ENCODE measurements at places on chromosomes 12 and 14.

GRCh38 chr12:64825143-64826021, 935 bp downstream of the TBC1D30 start:
- no peak for DNase-seq

- no peak for DNase-seq
Observed at GRCh38 chr14:105058521-105059034, 6.7 kb downstream of the GPR132 start.

DNA sequence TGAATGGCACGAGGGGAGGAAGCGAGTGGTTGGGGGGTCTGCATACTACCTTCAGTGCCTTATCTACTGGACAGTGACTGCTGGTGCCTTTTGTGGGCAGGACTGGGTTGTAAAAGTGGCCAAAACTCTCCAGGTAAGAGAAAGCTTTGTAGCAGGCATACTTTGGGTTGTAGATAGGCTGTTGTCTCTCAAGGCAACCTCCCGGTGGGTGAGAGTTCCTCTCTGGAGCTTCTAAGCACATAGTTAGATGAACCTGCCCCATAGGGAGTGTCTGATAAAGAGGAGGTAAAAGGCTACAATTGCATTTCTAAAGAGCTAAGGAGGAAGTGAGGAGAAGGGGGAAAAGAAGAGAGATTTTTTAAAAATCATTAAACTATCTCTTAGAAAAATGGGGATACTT, 4.2 kb upstream of the DAD1 start:
- DNase-seq = no peak

DNA sequence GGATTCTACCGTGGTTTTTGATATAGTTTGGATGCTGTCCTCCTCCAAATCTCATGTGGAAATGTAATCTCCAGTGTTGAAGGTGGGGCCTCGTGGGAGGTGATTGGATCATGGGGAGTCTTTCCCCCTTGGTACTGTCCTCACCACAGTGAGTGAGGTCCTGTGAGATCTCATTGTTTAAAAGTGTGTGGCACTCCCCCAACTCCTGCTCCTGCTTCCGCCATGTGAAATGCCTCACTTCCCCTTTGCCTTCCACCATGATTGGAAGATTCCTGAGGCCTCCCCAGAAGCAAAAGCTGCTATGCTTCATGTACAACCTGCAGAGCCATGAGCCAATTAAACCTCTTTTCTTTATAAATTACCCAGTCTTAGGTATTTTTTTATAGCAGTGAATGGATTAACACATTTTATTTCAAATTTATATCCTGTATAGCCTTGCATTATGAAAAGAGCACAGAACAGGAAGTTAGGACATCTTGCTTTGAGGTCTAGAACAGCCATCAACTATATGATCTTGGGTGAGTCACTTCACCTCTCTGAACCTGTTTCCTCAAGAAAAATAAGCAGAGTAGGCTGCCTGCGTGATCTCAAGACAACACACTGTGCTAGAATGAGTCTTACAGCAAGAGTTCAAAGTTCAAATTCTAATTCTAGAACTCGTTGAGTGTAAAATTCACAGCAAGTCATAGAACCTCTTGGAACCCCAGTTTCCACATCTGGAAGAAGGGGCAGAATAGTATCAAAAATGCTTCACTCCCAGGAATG, 160.9 kb upstream of the EEA1 start:
- DNase-seq = no peak

GRCh38 chr12:108170164-108170563, 41.1 kb downstream of the WSCD2 start:
- DNase-seq = no peak

- DNase-seq = no peak
Observed at GRCh38 chr12:54865683-54866324, 11.5 kb downstream of the MUCL1 start.

GRCh38 chr14:83473416-83474235, 1940.0 kb upstream of the SEL1L start:
- no peak for DNase-seq

GRCh38 chr12:19093218-19093617, 36.3 kb upstream of the PLEKHA5 start:
- DNase-seq = no peak

DNA sequence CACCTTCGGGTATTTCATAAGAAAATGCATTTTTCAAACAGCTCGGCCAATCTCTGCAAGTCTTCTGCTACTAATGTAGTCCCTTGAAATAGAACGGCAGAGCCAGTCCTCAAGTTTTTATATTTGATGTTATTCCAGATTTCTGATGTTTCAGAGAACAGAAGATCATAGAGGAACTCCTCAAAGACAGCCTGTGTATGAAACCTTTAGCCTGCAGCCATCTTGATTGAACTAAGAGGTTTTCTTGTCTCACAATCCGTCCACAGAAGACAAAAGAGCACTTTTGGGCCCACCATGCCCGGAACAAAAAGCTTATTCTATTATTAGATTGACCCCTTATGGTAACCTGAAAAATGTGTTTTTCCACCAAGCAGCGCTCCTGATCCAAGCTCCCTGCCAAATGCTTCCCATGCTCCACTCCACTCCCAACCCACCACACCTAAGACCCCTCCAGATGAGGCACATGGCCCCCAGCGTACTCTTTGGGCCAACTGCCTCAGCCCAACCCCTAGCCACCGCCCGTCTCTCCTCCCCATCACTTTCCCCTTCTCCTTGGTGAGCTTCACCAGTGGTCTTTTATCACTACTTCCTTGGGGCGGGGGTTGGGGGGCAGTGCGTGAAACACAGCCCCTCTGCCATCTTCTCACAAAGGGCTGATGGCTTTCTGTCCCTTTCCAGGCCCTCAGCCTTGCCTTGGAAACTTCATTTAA, 175.8 kb downstream of the CALM1 start:
- no peak for DNase-seq

GRCh38 chr12:123050331-123050831, 69.9 kb downstream of the ARL6IP4 start:
- no peak for DNase-seq

DNA sequence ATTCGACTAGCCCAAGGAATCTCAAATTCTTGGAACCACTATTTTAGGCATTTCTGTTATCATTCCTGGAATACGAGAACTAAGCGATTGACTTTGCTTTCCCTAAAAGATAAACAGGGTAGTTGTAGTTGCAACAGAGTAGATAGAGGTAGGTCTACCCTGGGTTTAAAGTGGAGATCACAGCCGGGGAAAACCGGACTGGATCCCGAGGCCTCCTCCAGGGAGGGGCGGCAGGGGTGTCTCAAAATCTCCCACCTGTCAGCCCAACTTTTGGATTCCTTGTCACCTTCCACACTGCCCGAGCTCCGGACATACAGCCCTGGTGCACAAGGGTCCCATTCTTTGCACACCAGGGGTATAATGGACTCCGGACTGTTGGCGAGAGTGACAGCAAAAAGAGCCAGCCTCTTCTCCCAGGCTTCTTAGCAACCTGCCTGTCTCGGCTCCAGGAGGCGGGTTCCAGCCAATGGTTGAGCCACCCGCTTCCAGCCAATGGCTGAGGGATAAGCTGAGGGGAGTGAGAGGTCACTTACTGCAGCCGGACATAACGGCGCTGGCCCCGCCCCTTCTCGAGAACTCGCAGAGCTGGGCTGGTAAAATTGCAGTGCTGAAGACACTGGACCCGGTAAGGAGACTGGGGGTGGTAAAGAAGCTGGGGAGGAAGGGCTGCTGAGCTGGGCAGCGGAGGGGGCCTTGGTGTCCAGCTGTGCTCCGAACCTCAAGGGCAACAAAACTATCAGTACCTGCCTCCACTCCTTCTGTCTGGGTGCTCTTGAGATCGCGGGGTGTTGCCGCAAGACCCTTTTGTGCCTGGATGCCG, at the start of gene SUOX:
SUOX (plus strand) TSS at position 562 of the 820 bp plus-strand sequence. CDS start 4,946 bp downstream, outside the sequence.
- DNase-seq = no peak

DNA sequence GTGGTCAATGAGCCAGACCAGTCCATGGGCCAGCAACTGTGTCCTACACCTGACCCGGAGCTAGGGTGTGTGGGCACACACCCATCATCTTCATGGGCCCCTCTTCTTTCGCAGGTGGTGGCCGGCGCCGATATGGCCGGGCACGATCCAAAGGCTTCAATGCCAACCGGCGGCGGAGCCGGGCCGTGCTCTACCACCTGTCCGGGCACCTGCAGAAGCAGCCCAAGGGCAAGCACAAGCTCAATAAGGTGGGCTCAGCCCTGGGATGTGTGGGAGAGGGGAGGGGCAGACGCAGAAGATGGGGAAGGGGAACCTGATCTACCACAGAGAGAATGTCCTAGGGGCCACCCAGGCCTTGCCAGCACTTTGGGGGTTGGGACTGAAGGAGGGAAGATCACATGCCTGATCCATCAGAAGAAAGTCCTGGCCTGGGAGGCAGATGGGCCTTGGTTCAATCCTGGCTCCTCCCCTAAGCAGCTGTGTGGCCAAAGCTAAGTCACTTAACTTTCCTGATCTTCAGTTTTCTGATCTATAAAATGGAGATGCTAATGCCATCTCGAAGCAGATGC, 3.8 kb downstream of the KCNH3 start:
- no peak for DNase-seq

DNA sequence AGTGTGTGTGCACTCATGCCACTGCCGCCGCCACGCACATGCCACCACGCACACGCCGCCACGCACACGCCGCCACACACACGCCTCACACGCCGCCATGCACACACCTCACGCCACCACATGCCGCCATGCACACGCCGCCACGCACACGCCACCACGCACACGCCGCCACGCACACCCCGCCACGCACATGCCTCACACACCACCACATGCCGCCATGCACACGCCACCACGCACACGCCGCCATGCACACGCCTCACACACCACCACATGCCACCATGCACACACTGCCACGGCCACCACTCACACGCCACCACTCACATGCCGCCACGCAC, 6.3 kb downstream of the CLBA1 start:
- DNase-seq = no peak

Measured in T follicular helper cell (primary cell).